ENCODE measurements at places on chromosomes 12 and 14.
A peak's percentile ranks its signal among the peaks of the same experiment; 100 is the strongest.

GRCh38 chr12:53197011-53197640 lies 9.9 kb downstream of the ITGB7 start:
- DNase-seq, result no peak

DNA sequence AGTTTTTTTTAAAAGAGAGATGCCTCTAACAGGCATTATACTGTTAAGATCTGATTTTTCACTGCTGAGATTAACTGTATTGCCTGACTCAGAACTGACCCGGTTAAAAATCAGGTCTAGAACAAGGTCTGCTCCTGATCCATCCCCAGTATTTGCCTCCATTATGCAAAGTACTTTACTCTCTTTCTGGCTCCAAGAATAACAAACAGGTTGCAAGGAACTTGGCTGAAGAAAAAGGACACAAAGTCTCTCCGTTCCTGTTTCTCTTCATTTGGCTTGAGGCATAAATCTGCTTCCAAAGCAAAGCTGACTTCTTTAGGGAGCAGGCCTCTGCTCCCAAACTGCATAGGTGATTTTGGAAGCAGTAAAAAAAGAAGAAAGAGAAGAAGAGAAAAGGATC lies 199.3 kb upstream of the PDZRN4 start:
- DNase-seq, result no peak

DNA sequence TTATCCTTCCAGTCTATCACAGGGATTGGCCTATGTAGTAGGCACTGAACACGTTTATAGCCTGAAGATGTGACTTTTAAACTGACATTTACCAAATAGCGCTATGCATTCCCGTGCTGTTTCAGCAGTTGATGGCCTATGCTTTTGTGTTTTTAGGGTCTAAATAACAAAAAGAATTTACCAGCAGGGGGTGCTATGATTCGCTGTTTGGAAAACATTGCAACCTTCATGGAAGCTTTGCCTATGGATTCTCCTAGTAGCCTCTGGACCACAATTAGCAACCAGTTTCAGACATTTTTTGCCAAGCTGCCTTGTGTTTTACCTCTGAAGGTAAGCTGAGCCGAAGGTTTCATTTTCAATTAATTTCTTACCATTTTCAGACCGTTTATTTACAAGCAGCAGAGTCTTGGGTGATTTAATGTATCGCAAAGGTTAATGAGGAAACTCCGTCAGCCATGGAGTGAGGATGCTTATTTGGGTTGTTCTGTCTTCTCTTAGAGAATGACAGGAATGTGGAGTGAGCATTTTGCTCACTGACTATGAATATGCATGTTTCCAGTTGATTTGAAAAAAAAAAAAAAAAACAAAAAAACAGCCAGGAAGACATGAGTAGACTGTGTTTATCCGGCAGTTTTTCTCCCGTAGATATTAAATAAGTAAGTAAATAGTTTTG lies 133.1 kb downstream of the PRIMA1 start:
- DNase-seq, result no peak

DNA sequence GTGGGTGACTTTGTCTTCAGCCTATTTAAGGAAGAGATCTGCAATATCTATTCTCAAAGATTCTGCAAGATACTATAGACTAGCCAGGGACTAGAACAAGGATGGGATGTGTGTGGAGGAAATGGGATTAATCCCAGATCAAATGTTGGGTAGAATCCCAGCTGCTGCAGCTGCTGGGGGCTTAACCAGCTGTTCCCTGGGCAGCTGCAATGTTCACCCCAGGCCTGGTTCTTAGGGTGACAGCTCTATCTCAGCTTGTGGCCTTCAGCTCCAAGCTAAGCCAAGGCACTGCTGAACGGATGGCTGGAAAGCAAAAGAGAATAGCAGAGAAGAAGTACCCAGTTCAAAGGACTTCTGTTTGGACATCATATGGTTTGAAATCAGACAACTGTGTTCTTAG lies 10.0 kb upstream of the RHEBL1 start:
- no peak for DNase-seq

- DNase-seq, result no peak
Measured at GRCh38 chr12:67957383-67957782, 31.9 kb upstream of the IFNG-AS1 start.

GRCh38 chr12:54612225-54612750 lies 22.4 kb downstream of the LACRT start:
- DNase-seq, result no peak

DNA sequence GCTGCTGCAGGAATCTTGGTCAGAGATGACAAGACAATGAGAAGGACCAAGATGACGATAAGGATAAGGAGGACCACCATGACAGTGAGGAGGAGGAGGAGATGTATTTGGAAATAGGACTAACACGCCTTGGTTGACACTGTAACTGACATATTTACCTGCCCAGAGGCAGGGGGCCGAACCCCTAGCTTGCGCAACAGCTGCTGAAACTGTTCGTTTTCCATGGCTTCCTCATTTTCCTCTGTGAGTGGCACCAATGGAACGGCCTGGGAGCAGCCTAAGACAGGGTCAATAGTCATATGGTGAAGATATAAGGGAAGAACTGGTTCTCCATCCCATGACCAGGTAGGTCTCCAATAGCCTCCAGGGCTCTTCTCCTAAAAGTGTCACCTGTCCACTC lies 28.8 kb downstream of the TIMELESS start:
- no peak for DNase-seq

DNA sequence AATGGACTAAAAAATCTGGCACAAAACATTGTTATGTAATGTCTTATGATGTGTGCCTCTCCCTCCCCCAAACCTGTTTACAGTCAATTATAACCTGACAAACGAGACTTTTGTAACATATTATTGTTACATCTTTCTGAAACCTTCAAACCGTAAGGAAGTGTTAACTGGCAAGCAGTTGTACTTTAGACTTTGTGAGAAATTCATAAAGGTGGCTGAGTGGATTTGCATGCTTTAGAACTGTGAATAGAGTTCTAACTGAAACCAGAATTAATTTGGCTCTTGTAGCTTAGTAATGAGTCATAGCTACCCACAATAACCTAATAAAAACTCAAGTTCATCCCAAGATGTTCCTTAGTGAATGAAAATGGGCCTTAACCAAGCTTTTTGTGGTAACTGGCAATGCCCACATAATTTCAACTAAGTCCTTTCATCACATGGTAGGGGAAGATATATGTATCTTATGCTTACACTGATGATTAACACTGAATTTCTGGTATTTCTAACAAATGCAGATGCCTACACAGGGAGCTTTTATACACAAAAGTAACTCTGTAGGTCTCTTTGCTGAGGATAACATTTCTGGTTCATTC lies 29.7 kb downstream of the RAD9B start:
- DNase-seq, result no peak

DNA sequence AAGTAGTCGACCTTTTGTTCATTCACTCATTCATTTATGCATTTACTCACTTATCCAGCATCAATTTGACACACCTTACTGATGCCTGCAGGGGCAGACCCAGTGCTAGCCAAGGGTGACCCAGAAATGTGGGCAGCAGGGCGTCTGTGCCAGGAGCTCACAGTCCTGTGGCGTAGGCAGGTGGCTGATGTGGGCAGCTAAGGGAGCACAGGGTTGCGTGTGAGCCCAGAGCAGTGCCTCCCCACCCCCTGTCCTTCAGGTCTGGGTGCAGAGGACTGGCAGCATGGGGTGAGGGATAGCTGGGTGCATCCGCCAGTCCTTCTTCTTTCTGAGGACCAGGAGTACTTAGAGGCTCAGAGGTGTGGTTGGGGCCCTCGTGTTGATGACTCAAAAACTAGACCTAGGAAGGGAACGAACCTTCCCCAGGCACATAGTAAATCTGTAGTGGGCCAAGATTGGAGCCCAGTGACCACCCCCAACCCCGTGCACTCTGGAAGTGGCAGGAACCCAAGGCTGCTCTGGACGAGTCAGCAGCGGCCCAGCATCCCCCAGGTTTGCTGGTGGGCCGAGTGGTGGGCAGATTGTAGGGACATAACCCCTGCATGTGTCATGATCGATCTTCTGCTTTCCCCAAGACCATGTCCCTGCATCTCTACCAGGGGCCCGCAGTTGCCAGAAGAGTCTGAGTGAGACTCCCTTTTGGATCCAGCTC lies 63.9 kb downstream of the BEGAIN start:
- DNase-seq, result no peak

- DNase-seq, result no peak
Measured at GRCh38 chr12:125983784-125984500, 918.7 kb downstream of the AACS start.

DNA sequence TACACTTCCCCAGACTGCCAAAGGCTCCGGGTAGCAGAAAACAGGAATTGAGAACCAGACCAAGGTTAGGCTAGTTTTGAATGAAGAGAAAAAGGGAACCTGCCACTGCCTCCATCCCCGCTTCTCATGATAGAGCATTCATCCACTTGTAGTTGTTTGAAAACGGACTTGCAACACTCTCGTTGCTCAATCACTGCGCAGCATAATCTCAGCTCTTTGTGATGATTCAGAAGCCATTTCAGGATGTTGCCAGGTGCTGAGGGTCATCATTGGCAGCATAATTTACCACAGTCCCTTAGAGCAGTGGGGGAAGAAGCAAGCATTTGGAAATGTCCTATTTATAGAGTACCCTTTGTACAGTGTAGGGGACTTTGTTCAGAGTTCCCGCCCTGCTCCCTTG lies 25.6 kb downstream of the KCNK13 start:
- no peak for DNase-seq

DNA sequence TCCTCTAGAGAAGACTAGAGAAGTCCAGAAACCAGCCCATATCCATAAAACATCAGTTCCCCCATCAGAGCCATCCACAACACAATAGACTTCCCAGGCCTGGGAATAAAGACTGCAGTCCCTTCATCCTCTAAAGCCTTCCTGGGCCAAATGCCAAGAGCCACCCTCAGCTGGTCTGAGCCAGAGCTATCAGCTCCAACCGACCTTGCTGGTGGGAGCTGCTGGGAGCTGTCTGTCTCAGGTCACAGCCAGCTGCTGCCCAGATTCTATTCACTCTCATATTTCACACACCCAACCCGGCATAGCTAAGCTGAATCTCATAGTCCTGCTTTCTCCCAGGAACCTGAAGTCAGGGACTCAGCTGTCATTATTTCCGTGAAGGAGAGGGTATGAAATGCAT lies 10.9 kb upstream of the TFCP2 start:
- DNase-seq, result no peak

GRCh38 chr14:102234331-102235264 lies 70.4 kb downstream of the MOK start:
- no peak for DNase-seq

DNA sequence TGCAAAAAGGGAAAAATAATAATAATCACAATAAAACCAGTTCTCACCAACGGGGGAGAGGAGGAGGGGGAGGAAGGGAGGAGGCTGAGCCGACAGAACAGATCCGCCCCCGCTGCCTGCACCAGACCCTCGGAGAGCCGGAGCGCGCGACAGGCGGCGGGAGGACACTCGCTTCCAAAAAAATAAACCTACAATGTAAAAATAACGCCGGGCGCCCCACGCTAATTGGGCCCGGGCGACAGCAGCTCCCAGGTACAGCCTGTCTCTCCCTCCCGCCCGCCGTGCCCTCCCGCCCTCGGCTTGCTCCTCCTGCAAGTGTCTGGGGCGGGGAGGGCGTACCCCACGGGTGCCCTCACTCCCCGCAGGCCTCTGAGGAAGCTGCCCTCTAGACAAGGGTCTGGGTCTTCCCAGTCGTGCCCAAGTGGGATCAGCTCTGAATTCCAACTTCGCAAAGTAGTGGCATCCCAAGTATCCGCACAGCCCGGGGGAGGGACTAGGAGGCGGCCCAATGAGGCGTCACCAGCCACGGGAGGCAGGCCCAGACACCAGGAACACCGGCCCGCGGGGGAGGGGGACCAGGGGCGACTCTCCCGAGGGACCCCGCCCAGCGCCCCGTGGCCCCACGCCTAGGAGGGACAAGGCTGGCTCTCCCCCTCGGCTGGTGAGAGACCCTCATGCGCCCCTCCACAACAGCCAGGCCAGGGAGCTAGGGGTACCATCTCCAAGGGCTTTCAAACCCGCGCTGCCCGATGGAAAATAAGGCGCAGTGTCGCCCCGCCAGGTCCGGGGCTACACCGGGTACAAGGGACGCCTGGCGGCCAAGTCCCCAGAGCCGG lies 1.0 kb downstream of the NCOR2 start:
- peak; percentile 62 for DNase-seq

- DNase-seq, result no peak
Measured at GRCh38 chr12:20272161-20272560, 96.2 kb upstream of the PDE3A start.

- DNase-seq, result no peak
Measured at GRCh38 chr12:90842477-90842876, 112.5 kb downstream of the CCER1 start.

DNA sequence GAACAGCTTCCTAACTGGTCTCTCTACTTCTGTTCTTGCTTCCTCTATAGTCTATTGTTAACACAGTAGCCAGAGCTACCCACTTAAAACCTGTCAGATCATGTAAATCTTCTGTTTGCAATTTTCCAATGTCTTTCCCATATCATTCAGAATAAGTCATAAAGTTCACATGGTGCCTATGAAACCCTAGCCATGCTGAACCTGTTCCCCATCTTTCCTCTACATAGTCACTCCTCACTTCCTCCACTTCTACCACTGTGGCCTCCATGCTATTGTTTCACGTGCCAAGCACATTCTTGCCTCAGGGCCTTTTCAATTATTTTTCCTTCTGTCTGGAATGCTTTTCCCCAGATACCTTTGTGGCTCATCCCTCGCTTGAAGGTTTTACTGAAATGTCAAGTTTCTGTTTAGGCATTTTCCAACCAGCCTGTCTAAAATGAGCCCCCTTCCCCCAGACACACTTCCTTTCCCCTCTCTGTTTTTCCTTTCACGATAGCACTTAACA lies 132.1 kb downstream of the DYRK2 start:
- DNase-seq, result no peak

- no peak for DNase-seq
Measured at GRCh38 chr14:91997492-91997891, 42.4 kb downstream of the TRIP11 start.

DNA sequence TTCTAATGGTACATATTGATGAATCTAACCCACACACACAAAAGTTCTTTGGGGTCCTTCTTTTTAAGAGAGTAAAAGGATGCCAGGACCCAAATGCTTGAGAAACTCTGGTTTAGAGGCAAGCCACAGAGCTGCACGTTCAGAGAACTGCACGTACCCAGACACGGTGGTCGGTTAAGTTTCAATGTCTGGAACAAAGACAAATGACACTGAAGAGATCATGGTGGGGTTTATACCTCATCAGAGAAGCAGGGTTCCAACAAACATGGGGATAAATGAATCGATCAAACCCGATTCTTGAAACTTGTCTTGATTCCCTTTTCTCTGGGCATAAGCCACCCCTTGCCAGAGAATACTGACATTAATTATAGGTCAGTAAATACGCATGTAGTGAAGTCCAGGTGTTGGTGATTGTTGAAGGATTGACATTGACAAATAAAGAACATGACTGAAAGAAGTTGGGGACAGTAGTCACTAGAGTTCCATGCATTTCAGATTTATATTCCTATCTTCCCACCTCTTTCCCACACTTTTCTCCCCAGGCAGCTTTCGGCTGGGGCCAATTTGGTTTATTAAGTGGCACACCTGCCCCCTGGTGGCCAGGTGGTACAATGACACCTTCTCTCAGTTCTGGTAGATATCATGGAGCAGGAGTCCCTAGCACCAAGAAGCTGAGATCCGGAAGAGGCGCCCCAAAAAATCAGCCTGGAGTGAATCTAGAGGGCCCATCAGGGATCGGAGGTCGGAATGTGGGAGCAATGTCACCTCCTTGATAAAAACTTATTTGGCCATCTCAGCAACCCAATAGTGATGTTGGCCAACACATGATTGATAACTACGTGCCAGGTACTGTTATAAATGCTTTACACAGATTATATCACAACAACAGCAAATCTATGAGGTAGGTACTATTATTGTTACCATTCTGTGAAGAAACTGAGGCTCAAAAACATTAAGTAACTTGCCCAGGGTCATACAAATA lies 17.8 kb upstream of the HDAC7 start:
- peak; percentile 64 for DNase-seq
